ENCODE measurements at places on chromosomes 2 and 18.

DNA sequence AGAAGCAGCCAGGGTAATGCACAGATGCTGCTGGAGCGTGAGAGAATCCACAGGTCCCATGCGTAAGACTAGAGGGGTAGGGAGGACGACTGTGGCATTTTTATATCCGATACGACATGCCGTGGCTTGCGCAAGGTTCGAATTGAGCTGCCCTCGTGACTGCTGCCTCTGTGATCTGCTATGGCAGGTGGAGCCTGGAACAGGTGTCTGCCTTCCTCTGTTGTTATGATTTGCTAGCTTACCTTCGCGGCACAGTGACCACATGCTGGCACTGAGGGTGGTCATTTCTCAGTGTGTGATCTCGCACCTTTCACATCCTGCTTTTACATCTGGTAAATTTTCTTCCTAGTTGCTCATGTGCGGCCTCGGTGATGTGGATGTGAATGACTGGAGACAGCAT is 240.2 kb downstream of the ALPK2 start:
- no peak for DNase-seq

DNA sequence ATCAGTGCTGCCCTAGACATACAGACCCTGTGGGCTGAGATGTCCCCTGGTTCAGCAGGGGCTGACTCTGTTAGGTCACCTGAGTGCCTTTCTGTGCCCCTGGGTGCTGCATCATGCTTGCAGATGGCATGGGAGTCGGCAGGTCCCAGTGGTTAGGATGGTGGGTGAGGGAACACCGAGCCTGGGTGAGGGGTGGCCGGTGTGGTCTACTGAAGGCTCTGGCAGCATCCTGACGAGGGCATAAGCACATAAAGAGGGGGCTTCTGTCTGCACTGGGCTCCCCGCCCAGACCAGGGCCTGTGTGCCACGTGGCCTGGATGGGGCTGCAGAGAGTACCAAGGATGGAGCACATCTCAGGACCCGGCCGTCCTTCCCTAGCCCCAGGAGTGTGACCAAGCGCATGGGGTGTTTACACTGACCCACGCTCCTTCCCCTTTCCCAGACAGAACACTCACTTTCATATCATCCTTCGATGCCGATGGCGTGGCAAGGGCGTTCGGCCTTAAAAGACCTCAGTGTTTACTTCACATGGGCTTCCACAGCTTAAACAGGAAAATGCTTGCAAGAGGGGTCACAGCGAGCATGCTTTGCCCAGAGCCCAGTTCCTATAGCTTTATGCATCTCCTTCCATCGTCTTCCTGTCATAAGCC is 115.1 kb downstream of the STPG4 start:
- no peak for DNase-seq

GRCh38 chr2:224062481-224063297 is 23.6 kb upstream of the SERPINE2 start:
- DNase-seq, result no peak

DNA sequence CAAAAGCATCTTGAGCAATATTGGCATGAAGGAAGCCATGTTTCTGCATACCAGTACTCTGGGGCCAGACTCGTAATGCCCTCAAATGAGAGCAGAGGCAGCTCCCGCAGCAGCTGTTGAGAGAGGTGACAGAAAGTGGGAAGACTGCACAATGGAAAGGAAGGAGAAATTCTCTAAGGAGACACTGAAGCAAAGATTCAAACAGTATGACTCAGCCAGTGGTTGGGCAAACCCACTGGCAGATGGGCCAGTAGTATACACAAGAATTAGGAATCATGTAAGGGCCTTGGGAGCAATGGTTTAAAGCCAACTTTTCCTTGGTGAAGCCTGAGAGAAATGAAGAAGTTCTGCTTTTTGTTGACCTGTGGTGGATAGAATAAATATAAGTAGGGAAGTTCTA is 2092.7 kb upstream of the PIK3C3 start:
- DNase-seq, result no peak

DNA sequence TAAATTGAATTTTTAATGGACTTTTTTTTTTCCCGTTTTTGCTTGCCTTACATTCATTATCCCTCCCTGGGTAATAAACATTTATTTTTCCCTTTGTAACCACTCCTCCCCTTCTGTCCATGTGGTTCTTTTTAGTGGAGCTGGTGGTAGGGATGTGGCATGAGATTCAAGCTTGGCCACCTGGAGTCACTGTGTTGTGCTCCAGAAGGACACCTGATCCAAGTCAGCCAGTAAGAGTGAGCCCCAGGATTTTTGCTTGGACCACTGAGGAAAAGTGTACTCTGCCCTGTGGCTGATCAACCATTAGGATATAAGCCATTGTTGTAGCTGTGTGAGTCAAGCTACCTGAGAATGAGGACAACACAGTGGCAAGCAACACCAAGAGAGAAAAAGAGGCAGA is 11.1 kb upstream of the ACTR3 start:
- DNase-seq, result no peak

DNA sequence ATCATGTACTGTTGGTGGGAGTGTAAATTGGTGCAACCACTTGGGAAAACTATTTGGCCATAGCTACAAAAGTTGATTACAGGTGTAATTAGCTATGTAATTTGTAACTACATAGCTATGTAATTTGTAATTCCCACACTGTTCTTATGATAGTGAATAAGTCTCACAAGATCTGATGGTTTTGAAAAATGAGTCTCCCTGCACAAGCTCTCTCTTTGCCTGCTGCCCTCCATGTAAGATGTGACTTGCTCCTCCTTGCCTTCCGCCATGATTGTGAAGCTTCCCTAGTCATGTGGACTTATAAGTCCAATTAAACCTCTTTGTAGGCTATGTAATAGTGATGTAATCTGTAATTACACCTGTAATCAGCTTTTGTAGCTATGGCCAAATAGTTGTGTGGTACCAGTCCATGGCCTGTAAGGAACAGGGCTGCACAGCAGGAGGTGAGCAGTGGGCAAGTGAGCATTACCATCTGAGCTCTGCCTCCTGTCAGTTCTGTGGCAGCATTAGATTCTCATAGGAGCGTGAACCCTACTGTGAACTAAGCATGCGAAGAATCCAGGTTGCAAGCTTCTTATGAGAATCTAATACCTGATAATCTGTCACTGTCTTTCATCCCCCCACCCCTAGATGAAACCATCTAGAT is 133.7 kb upstream of the COPS8 start:
- no peak for DNase-seq

DNA sequence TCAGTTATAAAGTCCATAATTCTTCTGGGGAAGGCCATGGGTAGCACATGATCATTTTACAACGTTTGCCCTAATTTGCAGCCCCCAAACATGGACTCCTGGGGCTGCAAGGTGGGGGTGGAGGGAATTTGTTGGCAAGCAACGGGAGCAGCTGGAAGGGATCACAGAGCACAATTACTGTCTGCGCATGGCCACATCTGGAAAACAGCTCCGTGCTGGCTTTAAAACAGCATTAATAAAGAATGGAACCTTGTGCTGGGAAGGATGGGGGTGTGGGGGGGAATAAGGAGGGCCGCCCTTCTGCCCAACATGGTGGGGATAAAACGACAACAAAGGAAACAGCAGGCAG is 60.9 kb upstream of the SLC14A2 start:
- DNase-seq, result no peak

- no peak for DNase-seq
Measured at GRCh38 chr2:14867853-14868252, 235.3 kb downstream of the LRATD1 start.

Data from stimulated activated CD8-positive, alpha-beta memory T cell treated with anti-CD3 and anti-CD28 coated beads, Interleukin-15, amount 100 ng/mL, for 4 hours (primary cell).